ENCODE measurements at places on chromosomes 6 and 20. TPM values are rescaled to one million over a fixed set of nuclear protein-coding genes. Genes with fewer than 3 reads are reported as not detected.

Gene UNC93A
- not detected for total RNA-seq

Gene C20orf144
- not detected for total RNA-seq

Gene DPPA5
- total RNA-seq = not detected

Gene GRM1
- under 0.01 TPM for total RNA-seq

Gene PNPLA1
- total RNA-seq = not detected

Gene FKBP1C
- not detected for total RNA-seq

Gene MUCL3
- total RNA-seq = not detected

Gene EFCAB8
- total RNA-seq = not detected

Gene IP6K3
- 1.8 TPM for total RNA-seq

Gene TSBP1
- total RNA-seq = not detected

Gene SAMD3
- not detected for total RNA-seq

Gene DBNDD2
- 63.0 TPM for total RNA-seq

Gene SYNDIG1
- not detected for total RNA-seq
